ENCODE measurements at places on chromosomes 4 and X.

DNA sequence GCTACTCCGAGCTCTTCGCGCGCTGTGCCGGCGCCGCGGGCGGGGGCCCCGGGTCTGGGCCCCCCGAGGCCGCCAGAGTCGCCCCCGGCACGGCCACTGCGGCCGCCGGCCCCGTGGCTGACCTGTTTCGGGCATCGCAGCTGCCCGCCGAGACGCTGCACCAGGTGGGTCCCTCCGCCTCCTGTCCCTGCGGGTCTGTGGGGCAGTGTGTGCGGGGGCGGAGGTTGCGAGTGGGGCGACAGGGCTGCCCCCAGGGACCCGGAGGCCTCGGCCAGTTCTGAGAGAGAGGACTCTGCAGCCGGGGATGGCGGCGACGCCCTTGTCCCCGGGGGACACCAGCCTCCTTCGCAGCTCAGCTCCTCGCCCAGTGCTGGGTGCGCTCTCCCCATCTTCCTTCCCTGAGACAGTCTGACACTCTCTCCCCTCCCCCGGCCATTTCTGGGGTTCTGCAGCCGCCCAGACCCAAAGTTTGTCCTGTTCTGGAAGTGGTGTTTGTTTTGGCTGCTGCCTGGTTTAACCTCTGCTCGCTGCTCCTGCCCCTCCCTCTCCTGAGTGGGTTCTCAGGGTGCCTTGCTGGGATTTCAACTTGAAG, 609 bp downstream of the REPS2 start:
- no peak for DNase-seq

GRCh38 chr4:82618103-82618720, 56.4 kb upstream of the TMEM150C start:
- DNase-seq: no peak

GRCh38 chrX:136711147-136711546, 63.2 kb downstream of the CD40LG start:
- DNase-seq: no peak

GRCh38 chr4:147789596-147789995, 57.7 kb downstream of the ARHGAP10 start:
- no peak for DNase-seq

GRCh38 chrX:67734111-67734753, 190.4 kb downstream of the AR start:
- DNase-seq: no peak

- no peak for DNase-seq
Measured at GRCh38 chrX:39619182-39620009, 478.4 kb downstream of the BCOR start.

DNA sequence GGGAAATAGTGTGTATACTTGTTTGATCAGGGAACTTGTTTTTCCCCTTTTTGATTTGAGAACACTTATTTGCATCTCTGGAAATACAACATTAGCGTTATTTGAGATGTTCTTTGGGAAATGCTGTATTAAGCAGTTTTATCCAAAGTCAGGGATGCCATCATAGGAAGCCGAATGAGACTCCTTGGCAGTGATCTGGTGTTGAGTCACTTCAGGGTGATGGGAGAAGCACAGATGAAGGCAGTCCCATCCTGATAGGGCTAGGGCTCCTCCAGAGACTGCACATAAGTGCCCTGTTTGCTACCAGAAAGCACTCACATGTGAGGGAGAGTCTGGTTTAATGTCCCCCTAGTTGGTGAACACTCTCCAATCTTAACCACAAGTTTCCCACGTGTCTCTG, 62.3 kb downstream of the IL1RAPL1 start:
- DNase-seq: no peak

DNA sequence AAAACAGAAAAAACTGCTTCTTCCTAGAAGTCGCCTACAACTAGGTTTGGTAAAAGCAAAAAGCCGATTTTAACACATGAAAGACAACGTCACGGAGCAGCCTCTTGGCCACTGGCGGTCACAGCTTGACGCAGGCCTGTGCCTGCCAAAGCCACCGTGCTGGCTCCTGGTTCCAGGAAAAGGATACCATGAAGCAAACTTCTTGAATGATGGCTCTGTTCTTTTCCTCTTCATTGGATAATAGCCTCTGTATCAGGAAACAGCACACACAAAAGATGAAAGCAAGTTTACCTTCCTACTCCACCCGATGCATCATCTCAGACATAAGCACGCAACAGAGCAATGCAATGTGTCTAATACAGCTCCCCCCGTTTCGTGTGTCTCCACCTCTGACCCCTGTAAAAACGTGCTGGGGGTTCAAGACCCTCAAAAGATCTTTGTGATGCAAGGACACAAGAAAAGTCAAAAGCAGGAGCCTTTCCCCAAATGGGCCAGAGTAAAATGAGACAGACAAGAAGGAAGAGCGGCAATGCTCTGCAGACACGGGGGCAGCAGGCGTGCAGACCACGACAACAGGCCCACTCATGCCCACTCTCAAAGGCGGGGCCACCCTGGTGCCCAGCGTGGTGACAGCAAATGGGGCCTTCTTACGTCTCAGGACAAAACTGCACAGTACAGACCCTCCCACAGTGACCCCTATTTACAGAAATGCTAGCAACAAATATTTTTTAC, 19.4 kb downstream of the GAK start:
- DNase-seq: no peak

DNA sequence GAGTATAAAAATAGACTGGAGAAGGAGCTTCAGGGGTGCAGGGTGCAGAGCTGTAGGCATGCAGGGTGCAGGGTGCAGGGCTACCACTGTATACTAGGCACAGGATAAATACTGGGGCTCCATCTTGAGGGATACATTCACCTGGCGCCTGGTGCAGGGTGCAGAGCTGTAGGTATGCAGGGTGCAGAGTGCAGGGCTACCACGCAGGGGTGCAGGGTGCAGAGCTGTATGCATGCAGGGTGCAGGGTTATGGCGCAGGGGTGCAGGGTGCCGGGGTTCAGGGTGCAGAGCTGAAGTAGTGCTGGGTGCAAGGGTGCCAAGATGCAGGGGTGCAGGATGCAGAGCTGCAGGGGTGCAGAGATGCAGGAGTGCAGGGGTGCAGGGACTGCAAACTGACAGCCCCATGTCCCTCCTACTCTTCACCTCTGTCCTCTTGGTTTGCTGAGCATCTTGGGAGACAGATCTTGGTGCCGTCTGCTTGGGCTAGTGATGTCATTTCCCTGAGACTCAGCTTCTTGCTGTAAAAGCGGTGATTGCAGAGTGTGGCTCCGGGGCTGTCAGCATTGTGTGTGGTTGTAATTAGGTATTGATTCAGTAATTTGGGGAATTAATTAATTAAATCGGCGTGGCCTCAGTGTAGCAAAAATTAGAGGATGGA, 91.2 kb downstream of the ADRA2C start:
- DNase-seq: no peak

GRCh38 chrX:16137416-16138107, 14.2 kb downstream of the GRPR start:
- no peak for DNase-seq

GRCh38 chr4:81984746-81985145, 389.0 kb downstream of the HNRNPD start:
- DNase-seq: no peak

GRCh38 chr4:11669156-11669555, 240.5 kb upstream of the HS3ST1 start:
- DNase-seq: no peak

DNA sequence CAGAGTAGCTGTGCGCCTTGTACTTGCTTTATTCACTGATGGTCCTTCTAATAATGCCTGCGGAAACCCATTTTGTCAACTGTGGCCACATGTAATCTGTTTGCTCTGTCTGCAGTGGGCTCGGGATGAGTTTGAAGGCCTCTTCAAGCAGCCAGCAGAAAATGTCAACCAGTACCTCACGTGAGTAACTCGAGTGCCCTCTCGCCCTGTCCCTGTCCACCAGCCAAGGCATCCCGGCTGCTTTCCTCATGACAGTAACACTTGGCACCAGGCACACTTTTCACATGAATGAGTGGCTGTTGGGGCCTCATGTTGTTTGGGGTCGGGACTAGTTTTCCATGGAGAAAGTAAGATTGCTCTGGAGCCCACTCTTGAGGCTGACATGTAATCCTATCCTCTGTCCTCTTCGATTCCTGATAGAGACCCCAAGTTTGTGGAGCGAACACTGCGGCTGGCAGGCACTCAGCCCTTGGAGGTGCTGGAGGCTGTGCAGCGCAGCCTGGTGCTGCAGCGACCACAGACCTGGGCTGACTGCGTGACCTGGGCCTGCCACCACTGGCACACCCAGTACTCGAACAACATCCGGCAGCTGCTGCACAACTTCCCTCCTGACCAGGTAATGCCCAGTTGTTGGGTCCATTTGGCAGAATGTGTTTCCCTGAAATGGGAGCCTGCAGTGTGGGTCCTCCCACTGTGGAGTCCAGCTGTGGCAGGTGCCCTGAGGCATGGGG, 8.8 kb upstream of the CDK16 start:
- no peak for DNase-seq

DNA sequence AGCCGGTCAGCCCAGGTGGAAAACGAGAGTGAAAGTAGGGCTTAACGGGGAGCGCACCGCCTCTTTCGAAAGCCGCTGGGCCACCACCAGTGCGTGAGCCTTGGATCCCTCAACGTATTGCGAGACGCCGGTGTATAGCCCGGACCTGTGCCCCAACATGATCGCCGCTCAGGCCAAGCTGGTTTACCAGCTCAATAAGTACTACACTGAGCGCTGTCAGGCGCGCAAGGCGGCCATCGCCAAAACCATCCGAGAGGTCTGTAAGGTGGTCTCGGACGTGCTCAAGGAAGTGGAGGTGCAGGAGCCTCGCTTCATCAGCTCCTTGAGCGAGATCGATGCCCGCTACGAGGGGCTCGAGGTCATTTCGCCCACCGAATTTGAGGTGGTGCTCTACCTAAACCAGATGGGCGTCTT, 929 bp downstream of the MAB21L2 start:
- DNase-seq: no peak

DNA sequence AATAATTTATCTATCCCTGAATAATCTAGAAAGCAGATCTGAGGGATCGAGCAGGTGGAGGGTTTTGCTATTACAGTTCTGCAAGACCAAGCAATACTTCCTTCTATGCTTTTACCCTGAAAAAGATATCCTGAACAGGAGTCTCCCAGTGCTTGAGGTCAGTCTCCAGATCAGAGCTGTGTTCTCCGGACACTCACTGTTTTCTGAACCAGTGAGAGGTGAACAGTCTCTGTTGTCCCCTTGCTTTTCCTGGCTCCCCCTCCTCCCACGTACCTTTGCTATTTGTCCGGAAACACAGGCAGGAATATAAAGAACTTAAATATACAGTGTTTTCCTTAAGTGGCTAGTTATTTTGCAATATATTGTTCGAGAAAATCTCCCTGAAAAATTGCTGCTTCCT, 116.6 kb downstream of the ATXN3L start:
- DNase-seq: no peak

DNA sequence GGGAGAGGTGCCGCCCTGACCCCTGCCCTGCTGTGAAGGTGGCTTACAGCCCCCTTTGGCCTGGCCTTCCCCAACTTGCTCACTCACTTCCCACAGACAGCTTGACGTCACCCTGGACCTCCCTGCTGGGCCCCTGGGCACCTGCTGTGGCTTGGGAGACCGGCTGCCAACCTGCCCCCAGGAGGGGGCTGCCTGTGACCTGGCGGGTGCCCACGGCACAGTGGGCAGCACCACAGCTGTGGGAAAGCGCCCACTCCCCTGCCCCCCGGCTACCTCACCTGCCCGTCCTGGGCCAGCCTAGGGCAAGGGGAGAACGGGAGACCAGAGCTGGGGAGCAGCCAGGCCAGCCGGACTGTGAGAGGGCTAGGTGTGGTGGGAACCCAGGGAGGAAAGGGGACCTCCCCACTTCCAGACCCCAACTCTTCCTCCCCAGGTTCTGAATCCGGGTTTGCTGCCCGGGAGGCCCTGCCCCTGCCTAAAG, 2.4 kb upstream of the ZFP92 start:
- no peak for DNase-seq

- no peak for DNase-seq
Measured at GRCh38 chr4:21625447-21625846, 323.1 kb downstream of the KCNIP4 start.

DNA sequence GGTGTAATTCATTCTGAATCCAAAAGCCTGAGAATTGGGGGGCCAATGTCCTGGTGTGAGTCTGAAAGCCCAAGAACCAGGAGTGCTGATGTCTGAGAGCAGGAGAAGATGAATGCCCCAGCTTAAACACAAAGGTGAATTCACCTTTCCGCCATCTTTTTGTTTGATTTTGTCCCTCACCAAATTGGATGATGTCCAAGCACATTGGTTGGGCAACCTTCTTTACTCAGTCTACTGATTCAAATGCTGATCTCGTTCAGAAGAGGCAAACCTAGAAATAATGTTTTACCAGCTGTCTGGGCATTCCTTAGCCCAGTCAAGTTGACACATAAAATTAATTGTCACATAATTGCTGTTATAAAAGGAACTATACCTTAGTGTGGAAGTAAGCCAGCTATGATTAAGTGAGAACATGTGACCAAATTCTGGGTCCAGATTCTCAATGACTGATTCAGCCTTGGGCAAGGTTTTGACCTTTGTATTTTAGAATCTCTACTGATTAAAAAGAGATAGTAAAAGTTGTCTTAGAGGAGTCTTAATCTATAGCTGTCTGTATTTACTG, 34.5 kb upstream of the SLC4A4 start:
- DNase-seq: no peak

- no peak for DNase-seq
Measured at GRCh38 chr4:99815597-99816011, 1.0 kb upstream of the DAPP1 start.

- no peak for DNase-seq
Measured at GRCh38 chr4:71272976-71273375, 65.8 kb upstream of the SLC4A4 start.

DNA sequence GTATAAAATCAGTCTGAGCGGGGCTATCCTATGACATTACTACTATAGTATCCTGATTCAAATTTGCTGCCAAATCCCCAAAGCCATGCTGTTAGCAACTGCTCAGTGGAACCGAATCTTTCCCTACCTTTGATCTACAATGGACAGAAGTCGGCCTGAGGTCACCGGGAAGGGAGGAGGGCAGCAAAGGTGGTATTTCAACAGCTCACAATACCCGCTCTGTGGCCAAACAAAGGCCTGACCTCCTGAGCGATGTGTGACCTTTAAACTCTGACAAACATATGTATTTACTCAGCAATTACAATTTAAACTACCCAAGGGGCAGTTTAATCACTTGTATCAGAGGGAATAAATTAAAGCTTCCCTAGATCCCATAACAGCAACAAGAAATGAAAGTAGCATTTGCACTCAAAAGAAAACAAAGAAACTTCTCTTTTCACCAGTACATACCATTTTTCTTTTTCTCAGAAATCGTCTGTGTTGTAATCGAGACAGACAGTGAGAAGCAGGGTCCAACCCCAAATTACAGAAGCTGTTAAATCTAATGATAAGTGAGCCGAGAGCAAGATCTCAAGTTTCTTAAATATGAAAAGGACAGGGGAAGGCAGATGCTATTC, 11.6 kb upstream of the TMEM128 start:
- DNase-seq: no peak

DNA sequence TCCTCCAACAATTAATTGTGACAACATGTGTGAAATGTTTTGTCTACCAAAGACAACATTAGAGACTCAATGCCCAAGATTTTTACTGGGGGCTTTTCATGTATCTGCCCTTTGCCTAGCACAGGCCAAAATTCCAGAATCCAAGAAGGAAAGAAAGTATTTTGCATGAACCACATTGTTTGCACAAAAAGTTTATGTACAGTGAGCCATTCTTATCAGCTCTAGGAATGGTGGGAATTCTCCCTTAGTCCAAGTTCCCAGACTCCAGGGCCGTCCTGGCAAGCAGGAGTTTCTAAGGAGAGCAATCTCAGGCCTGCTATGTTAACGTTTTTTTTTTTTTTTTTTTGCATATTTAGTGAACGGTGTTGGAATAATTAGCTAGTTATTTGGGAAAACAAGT, 21.6 kb downstream of the GPRASP1 start:
- DNase-seq: no peak

Data from retinal pigment epithelial cell (primary cell).